ENCODE measurements at places on chromosomes 12 and 14.
A peak's percentile ranks its signal among the peaks of the same experiment; 100 is the strongest.

DNA sequence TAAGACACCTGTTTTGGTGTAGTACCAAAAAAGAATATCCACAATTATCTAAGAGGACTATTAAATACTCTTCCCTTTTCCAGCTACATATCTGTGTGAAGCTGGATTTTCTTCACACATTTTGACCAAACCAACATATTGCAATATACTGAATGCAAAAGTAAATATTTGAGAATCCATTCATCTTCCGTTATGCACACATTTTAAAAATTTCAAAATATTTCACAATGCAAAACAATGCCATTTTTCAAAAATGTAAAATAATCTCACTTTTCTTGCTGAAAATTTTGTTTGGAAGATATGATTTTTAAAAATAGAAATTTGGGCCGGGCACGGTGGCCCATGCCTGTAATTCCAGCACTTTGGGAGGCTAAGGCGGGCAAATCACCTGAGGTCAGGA lies 133.9 kb upstream of the FUT8 start:
- DNase-seq: no peak

DNA sequence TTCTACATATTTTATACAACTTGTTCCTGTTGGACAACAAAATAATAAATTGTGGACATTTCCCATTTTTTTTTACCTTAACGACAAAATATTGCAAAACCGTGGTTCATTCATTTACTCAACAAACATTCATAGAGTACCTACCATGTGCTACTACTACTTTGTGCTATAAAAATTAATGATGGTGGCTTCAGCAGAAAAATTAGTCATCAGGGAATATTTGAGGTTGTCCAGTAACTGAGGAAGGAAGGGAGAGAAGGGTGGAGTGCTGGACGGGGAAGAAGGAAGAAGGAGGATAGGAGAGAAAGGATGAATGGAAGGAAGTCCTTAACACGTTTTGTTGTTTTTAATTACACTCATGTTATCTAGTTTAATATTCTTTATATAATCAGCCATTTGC lies 53.7 kb downstream of the PPFIBP1 start:
- no peak for DNase-seq

- DNase-seq: no peak
Observed at GRCh38 chr14:67168110-67168441, 21.2 kb upstream of the GARIN2 start.

DNA sequence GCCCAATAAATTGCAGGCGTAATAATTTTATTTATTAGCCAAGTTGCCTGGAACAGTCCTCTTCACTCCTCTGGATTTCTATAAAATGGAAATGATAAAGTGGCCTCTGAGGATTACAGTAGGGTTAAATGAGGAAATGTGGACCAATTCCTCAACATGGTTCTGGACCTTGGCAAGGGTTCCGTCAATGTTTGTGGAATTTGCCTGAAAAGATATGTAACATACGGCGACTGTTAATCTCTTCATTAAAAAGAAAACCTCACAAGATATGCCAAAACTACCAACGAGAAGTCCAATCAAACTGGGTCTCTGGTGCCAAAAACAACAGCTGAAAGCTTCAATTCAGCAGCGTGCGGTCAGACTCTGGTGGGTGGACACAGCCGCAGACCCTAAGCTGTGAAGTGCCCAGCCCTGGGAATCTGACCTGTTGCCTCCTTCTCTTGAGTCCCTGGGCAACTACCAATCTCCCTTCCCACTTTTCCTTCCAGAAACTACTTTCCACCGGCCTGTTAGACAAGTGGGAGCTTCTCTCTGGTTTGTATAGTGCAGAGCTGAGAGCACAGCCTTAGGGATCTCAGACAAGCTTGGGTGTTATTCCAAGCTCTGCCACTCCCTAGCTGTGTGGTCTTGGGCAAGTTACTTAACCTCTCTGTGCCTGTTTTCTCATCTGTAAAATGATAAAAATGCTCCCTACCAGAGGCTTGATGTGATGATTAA lies 190.5 kb upstream of the GSC start:
- no peak for DNase-seq

DNA sequence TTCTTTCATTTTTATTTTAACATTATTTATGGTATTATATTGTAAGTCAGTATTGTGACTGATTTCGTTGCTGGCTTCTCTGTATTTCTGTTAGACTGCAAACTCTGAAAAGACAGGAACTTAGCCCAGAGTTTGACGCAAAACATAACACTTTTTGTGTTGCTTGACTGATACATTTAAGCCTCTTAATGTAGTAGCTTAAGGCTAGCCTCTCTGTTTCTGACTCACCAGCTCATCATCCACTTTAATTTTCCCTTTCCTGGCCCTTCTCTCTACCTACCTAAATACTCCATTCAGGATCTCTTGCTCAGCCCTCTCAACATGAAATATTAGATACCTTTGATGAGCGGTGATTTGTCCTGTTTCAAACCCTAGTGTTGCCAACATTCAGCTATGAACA lies 420.6 kb downstream of the LRFN5 start:
- no peak for DNase-seq

DNA sequence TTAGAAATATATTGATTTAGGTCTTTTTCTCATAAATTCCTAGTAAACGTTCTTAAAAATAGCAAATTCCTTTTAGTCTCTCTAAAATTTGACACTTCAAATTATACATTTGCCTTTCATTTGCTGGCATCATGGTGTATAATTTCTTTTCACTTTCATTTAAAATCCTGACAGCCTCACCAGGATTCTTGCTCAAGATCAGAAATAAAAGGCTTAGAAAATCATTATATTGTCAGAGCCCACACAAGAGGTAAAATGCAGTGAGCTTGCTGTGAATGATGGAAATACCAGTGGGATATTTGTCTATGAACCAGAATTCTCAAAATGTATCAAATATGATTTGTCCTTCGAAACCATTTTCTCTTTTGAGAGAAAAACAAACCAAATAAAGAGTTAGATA lies 78.2 kb upstream of the PIK3C2G start:
- no peak for DNase-seq

- DNase-seq: no peak
Observed at GRCh38 chr12:28479683-28480082, 289.4 kb downstream of the CCDC91 start.

GRCh38 chr14:89386212-89386886 lies 30.7 kb downstream of the FOXN3 start:
- DNase-seq: no peak

GRCh38 chr12:40655451-40655850 lies 36.8 kb upstream of the CNTN1 start:
- no peak for DNase-seq

DNA sequence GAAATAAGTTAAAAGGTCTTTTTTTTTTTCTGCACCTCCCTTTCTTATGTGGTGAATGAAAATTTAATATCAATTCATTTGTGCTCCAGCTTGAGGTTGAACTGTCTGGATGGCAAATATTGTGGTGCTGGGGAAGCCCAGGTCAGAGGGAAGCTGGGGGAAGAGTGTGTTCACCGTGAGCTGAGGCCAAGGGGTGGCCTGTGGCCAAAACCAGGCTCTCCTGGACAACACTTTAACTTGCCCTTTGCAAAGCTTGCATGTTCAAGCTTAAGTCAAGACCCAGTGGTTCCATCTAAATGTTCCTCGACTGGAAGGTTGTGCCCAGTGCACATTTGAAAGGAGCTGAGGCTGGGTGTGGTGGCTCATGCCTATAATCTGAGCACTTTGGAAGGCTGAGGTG lies 28.8 kb downstream of the DRAM1 start:
- DNase-seq: no peak

DNA sequence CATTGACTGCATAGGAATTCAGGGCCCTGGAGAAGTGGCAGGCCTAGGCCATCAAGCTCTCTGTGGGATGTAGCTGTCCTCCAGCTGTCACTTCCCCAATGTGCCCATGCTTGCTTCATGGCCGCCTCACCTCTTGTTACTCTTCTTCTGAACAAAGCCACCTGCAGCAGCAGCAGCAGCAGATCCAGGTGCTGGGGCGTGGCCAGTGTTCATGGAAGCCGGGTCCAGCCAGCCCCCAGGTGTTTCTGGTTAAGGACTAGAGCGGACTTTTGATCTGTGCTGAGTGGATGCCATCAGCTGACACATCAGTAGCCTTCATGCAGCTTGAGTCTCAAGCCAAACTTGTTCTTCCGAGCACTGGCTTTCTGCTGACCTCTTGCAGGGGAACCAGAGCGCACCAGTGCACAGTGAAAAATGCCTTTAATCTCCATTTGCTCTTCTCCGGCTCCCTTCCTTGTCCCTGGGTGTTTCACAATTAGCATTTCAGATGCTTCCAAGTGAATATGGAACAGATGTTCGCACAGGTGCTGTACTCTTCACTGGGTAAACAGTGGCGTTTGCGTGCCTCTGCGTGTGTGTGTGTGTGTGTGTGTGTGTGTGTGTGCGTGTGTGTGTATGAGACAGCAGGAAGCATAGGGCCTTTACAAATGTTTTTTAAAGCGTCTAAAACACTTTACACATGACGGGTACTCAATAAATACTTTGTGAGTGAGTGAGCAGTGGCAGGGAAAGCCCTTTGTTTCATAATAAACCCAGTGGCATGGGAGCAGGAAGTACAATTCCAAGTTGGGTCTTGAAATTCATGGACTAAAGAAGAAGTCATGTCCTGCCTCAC lies 20.1 kb downstream of the TPCN1 start:
- DNase-seq: no peak

GRCh38 chr12:10664499-10664898 lies 9.4 kb downstream of the STYK1 start:
- no peak for DNase-seq

- DNase-seq: no peak
Observed at GRCh38 chr12:108620236-108620879, 13.3 kb downstream of the SELPLG start.

- no peak for DNase-seq
Observed at GRCh38 chr12:2982361-2982760, 23.2 kb downstream of the TEAD4 start.

GRCh38 chr12:47867495-47867941 lies 37.3 kb downstream of the VDR start:
- DNase-seq: no peak

DNA sequence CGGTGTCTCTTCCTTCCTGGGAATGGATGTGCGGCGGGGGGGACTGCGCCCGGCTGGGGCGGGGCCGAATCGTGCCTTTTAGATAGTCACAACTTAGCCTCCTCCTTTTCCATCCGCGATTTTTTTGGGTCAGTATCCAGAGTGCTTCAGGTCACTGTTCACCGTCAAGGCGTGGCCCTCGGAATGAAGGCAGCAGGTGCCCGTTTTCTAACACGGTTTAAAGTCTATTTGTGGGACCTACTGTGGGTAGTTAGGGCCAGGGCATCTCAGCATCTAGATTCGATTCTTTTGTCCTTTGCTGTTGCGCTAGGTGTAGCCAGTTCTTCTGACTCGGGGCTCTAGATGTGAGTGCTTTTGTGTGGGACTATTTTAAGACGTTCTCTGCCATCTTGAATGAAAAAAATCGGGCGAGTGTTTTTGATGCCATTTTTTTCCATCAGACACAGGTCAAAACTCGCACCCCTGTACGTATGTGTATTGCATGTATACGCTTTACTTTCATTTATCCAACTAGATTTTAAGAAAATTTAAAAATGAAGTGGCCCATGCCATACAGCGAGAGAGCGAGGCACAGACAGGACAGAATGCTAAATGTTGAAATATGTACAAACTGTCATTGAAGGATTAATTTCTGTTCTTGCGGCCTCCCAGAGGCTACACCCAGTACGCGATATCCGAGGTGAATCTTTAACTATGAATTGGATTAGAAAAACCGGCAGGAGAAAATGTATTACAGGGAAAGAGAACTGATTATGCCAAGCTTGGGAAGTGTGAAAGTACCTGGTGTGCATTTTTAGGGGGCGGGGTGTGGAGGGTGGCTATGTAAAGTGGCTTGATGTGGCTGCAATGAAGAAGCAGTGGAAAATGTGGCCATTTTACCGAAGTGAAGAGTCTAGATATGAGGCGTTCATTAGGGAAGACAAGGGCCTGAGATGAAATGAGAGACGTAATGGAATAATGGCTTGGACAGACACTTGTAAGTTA lies 835 bp downstream of the VEZT start:
- DNase-seq: peak; percentile 63

- no peak for DNase-seq
Observed at GRCh38 chr14:55306938-55307589, 35.8 kb downstream of the FBXO34 start.

DNA sequence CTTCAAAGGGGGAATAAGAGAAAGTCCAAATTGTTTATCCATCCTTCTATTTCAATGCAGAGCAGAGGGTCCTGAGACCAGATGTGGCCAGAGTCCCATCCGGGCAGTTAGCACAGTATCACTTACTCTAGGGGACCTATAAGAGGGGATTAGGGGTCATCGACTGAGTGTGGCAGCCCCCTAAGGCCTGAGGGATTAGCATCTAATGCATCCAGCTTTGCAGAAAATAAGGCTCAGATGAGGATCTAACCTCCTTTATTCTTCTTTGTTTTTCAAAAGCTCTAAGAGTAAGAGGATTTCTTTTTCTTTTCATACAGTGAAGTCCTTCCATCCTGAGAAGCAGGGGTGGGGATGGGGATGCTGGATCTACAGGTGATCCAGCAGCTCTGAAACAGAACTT lies 43.5 kb downstream of the NEUROD4 start:
- no peak for DNase-seq

DNA sequence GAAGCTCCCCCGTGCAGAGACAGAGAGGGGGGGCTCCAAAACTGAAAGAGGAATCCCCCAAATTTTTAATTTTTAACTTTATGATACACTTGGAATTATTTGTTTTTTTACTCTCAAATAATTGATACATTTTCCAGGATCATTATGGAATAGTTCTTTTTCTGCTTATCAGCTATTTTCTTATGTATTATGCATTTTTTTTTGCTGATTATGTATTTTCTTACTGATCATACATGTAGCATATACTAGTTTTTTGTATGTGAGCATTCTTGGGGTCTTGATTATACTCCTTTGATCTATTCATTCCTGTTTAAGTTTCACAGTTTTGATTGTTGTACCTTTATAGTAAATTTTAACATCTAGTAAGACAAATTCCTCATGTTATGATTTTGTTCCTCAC lies 55.5 kb upstream of the LDHB start:
- no peak for DNase-seq

DNA sequence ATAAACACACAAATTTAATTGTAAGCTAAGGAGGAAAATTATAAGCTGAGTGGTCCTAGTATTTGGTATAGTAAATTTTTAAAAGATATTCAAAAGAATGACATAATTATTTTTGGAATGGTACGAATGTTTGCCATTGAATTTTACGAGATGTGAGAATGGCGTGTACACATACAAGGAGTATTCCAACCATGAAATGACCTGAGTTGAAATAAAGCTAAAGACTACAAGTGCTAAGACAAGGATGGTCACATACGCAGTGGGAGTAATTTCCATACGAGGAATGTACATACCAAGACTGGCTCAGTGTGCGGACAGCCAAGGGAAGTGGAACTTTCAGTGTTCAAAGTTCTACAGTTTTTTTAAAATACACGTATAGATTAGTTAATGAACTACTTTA lies 21.1 kb upstream of the ETV6 start:
- DNase-seq: no peak

GRCh38 chr14:88305528-88306322 lies 17.3 kb downstream of the KCNK10 start:
- DNase-seq: no peak

DNA sequence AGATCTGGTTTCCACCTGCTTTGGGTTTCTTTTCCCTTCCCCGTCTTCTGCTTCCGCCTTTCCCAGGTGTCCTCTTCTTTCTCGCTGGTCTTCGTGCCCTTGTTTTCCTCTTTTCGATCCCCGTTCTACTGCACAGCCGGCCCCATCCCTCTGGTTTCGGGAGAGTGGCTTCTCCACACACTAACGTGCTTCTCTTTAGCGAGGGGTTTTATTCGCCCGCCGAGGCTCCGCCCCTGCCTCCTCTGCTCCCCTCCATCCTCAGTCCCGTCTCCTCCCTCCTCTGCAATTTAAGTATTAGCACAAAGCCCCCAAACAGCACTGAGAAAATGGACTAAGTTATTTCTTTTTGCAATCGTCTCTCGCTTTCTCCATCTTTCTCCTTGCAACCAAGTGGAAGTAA lies at the start of gene SLC7A8:
Gene SLC7A8 (minus strand): TSS at position 182 of the 400 bp plus-strand sequence. CDS start 746 bp downstream, outside the sequence.
- no peak for DNase-seq

Measured in stimulated activated effector memory CD8-positive, alpha-beta T cell treated with anti-CD3 and anti-CD28 coated beads, Interleukin-12 subunit alpha, Interleukin-12 subunit beta, amount 100 ng/mL, for 72 hours (primary cell).